Peyer's patch (tissue), 4 donors: ENCODE measurements at places on chromosomes 7 and 10. TPM values are rescaled to one million over a fixed set of nuclear protein-coding genes. Genes with fewer than 3 reads are reported as not detected.

Gene CYP3A4
- 796 TPM for total RNA-seq

- no peaks in the 10 kb centered on the region for H3K36me3 ChIP-seq
- no peak overlapping the region for H3K4me3 ChIP-seq
- no peaks in the 10 kb centered on the region for H3K4me1 ChIP-seq
- no peak overlapping the region for H3K27ac ChIP-seq
- no peak for DNase-seq
These were observed 588.0 kb upstream of the LRRN3 start for GRCh38 chr7:110502888-110503465.

DNA sequence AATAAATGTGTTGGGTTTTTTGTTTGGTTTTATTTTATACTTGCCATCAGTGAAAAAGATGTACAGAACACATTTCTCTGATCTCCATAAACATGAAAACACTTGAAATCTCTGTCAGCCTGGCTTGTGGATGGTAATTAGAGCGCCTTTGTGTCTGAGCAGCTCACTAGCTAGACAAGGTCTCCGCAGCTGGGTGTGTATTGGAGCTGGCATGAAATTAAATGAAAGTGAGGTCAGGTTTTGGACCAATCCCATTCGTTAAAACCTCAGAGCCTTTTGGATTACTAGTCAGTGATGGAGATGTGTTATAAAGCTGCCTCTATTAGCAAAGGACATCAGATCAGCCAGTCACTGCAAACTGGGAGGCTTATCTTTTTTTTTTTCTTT is 2.7 kb downstream of the FRAT1 start:
- no peaks in the 10 kb centered on the region for H3K36me3 ChIP-seq
- H3K4me1 ChIP-seq = no peaks in the 10 kb centered on the region
- no peak overlapping the region for H3K27ac ChIP-seq

DNA sequence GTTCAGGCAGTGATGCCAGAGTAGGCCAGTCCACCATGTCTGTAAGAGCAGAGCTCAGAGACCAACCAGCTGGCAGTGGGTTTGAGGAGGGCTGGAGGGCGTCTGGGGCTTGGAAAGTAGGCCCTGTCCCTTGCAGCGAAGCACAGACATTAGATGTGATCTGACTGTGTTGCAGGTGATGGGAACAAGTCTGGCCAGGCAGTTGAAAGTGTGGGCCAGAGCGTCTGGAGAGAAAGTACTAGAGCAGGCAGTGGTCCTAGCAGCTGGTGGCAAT is 53.3 kb downstream of the CHN2 start:
- no peak for DNase-seq
- H3K4me3 ChIP-seq = no peak overlapping the region
- no peaks in the 10 kb centered on the region for H3K4me1 ChIP-seq
- H3K36me3 ChIP-seq = no peaks in the 10 kb centered on the region
- no peaks in the 10 kb centered on the region for H3K27me3 ChIP-seq

GRCh38 chr7:28481091-28481926 is 69.0 kb downstream of the CREB5 start:
- H3K4me3 ChIP-seq = no peak overlapping the region
- H3K36me3 ChIP-seq = no peaks in the 10 kb centered on the region
- no peak for DNase-seq
- no peaks in the 10 kb centered on the region for H3K27me3 ChIP-seq
- H3K4me1 ChIP-seq = no peaks in the 10 kb centered on the region
- no peak overlapping the region for H3K27ac ChIP-seq
